HT1080 (cell line): ENCODE measurements at places on chromosomes 6 and 20. TPM values are rescaled to one million over a fixed set of nuclear protein-coding genes. Genes with fewer than 3 reads are reported as not detected.

DNA sequence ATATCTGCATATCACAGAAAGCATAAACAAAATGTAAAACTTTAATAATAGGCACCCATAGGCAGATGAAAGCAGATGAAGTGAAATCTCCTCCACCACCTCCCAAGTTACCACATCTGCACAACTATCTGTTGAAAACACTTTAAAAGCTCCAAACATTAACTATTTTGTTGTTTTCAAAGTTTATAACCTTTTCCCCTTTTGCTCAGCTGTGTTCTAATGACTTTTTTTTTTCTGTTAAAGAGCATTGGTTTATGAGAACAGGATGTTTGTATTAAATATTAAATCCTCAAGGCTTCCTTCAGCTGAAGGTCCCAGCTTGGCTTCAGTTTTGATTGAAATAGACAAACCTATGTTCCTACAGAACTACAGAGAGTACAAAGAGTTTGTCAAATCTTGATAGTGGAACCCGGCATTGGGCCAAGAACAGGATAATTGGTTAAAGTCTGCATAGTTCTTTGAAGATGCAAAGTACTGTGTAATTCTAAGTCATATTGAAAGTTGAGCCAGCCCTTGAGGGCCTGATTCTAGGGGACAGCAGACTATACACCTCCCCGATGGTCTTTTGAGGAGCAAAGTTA lies 255.1 kb upstream of the JAG1 start:
- no peak for DNase-seq

GRCh38 chr20:24138196-24138857 lies 149.7 kb upstream of the GGTLC1 start:
- DNase-seq: no peak

GRCh38 chr20:8284902-8285301 lies 152.8 kb downstream of the PLCB1 start:
- DNase-seq: no peak

DNA sequence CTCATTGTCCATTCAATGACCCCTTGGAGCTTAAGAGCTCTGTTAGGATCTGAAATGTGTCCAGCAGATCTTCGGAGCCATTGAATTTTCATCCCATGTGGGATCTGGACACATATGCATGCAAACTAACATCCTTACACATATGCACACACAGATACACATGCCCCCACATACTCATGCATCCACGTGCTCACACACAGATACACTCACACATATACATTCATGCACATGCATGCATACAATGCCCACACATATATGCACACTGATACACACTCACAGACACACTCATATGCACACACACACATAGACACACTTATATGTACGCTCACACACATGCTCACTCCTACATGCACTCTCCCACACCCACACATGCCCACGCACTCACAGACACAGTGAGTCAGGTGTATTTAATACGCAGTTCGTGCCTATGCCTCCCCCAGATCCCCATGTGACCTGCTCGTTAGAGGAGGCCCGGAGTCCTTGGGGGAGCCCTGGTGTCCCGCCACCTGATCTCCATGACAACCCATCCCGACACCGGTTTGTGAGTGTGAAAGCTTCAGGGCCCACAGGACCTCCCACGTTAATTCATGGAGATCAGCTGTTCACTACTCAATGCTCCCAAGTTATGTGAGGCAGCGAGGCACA lies 121.9 kb upstream of the SULF2 start:
- DNase-seq: no peak

Gene SEMG1
- total RNA-seq: not detected in 2 replicates

Gene ACAT2
- 97.0 and 99.1 TPM in 2 replicates for total RNA-seq

- DNase-seq: no peak
Observed at GRCh38 chr20:59458645-59459044, 145.7 kb upstream of the PHACTR3 start.

Gene CDH4
- total RNA-seq: 9.0 and 10.8 TPM in 2 replicates

DNA sequence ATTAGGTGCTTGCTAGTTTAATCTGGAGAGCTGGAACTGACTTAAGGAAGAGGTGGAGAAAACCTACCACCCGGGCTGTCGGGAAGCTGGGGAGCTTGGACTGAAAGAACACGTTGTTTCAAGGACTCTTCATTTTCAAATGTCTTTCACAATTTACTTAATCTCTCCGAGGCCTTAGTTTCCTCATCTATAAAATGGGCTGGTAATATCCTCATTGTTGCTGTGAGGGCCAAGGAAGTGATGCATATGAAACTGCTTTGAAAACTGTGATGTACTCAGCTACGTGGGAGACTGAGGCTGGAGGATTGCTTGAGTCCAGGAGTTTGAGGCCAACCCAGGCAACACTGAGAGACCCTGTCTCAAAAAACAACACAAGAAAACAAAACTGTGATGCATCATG lies 36.7 kb upstream of the NKX2-2 start:
- no peak for DNase-seq

Gene SLC17A3
- not detected in 2 replicates for total RNA-seq

- no peak for DNase-seq
Observed at GRCh38 chr6:148509119-148509799, 166.6 kb downstream of the SASH1 start.

Gene CLVS2
- total RNA-seq: not detected in 2 replicates

Gene METTL24
- not detected in 2 replicates for total RNA-seq

GRCh38 chr6:41625442-41625841 lies 12.8 kb upstream of the MDFI start:
- DNase-seq: no peak

DNA sequence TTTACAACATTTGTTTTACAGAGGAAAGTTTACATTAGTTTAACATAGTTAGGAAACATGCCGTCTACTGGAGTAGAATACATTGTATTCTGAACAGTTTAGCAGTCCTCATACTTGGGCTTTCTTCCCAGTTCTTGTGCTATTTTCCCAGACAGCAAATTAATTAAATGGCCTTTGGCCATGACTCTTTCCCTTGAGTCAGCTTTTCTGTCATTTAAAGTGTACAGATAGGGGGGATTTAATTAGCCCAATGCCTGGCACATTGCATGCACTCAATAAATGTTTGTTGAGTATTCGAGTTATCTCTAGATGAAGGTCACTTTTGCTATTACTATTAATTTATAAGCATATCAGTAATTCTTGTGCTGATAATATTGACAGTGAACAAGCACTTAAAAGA lies 1.6 kb downstream of the TMEM244 start:
- no peak for DNase-seq

Gene POM121L2
- total RNA-seq: not detected in 2 replicates

DNA sequence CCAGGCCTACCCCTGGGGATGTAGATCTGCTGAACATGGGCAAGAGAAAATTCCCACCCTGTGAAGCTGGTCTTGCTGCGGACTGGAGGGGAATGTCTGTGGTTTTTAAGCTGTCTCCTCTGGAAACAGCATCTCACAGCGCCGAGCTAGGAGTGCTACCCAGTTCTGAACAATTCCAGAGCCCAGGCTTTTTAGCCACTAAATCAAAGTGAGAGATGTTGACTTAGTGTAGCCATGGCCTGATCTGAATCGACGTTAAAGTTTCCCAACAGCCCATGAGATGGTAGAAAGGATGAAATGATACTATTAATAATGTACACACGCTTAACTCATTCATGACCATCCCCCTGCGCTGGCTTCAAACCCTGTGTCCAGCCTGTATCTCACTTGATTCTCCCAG lies 63.7 kb downstream of the KCNB1 start:
- no peak for DNase-seq

DNA sequence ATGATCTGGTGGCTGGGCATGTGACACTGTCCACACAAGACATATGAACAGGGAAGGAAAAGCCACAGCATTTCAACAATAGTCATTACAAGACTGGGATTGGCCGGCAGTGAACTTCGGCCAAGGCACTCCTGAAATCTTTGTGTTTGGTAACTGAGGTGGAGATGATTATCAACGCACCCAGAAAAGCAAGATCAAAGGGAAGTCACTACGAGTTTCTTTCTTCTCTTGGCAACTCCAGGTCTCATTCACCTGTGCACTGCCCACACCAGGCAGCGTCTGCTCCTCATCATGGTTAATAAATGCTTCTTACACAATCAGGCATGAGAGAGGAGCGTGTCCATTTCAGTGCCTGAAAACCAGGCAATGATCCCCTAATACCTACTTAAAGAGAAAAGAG lies 20.5 kb upstream of the FOXC1 start:
- no peak for DNase-seq

DNA sequence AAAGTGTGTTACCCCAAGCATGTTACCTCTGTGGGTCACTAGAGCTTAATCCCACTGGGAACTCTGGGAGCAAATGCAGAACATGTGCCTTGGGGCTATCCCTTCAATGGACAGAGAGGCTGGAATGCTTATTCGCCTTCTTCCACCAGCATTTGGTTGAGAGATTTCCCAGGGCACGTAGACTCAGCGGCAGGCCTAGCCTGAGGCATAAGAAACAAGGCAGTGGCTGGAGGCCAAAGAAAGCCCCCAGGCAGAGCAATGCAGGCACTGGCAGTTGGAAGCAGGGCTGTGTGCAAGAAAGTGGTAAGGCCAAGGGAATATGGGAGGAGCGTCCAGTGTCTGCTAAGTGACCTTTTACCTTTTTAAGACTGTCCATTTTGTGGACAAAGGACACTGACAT lies 114.0 kb upstream of the FLRT3 start:
- no peak for DNase-seq

DNA sequence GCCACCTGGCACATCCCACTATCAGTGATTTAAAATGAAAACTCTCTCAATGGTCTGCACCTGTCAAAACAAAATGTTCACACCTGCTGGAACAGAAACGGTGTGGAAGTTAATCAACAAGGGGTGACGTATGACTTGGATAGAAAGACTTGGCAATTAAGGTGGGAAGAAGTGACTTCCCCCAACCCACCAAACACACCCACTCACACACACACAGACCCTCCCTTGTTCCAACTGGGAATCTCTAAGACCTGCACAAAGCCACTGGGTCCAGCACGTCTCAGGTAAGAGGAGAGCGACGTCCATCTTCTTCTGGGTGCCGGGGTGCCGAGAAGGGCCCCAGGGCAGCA lies 25.1 kb upstream of the TCFL5 start:
- no peak for DNase-seq

GRCh38 chr20:53828088-53828681 lies 234.5 kb upstream of the ZNF217 start:
- peak; percentile 91 for DNase-seq

- DNase-seq: no peak
Observed at GRCh38 chr6:10401632-10402223, 13.1 kb downstream of the TFAP2A start.

Gene DEFB124
- not detected in 2 replicates for total RNA-seq

Gene MATN4
- 0.10 TPM in 1 of 2 replicates, not detected in the other for total RNA-seq

Gene SLA2
- not detected in 2 replicates for total RNA-seq

DNA sequence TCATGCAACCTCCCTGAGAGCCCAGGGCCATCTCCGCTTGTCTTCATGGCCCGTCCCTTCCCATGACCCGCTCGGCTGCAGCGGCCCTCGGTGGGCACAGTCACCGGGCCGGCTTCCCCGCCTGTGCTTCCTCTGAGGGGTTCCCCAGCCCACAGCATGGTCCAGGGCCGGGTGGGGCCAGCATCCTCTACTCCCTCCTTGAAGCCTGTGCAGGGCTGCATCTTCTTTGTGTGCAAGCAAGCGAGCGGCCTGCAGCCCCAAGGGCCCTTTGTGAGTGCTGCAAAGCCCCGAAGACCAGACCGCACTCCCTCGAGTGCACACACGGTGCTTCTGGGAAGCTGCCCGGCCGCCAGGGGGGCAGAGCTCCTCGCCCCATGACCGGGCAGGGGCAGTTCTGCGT lies 265.8 kb downstream of the TAF4 start:
- no peak for DNase-seq

Gene NKAIN4
- total RNA-seq: not detected in 2 replicates

Gene MCCD1
- total RNA-seq: not detected in 2 replicates

DNA sequence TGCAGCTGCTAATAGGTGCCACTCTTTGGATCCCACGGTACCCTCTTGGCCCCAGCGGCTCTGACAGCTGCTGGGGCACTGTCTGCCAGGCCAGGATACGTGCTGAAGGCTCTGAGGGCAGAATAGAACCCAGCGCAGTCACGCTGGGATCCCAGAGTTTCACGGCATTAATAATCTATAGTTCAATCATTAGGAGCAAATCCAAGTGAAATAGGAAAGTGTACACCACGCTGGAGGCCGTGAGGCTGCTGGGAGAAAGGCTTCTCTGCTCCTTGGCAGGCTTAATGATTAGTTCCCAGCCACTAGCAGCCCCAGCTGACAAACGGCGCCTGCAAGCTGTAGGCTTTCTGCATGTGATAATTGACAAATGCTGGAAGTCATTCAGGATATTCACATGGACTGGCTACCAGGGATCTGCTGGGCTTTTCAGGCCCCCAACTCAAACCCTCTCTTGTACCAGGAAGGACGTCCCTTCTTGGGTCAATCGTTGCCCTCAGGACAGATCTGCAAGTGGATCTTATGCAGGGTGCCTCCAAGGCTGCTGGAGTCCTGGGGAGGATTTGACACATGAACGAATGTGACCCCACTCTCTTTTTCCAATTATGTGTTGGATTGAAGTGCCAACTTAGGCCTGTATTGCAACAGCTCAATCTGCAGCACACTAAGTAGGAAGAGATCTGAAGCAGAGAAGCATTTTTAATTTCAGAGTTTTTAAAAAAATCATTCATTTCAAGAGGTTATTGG lies 50.1 kb upstream of the INSM1 start:
- no peak for DNase-seq

GRCh38 chr6:96789871-96790270 lies 47.4 kb downstream of the GPR63 start:
- peak; percentile 5 for DNase-seq

Gene SPATS1
- not detected in 2 replicates for total RNA-seq

- no peak for DNase-seq
Observed at GRCh38 chr20:17228624-17229061, 1.8 kb downstream of the PCSK2 start.

DNA sequence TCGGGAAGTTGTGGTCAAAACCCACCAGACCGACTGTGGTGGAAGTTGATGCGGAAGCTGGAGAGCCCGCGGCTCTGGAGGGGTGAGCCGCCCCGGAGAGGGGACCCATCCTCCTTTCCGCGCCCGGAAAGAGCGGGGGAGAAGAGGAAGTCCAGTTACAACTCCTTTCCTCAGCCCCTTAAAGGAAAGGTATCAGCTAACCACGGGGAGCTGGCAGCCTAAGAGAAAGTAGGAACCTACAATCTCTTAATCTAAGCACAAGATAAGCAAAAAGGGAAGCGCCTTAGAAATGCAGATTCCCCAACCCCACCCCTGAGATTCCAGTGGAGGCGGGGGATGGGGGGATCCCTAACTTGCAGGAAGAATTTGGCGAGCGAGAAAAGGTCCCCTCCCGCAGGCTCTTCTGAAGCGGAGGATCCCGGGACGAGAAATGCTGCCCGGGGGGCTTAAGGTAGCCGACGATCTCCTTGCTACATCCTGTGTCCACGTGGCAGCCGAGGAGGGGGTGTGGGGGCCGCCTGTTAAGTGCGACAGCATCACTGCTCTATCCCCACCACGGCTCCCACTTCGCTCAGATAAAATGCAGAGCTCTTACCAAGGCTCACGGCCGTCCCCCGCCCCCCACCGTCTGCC lies 87.5 kb downstream of the ZFP64 start:
- DNase-seq: no peak
